ENCODE measurements at places on chromosomes 3 and 15.

- no peak for DNase-seq
Observed at GRCh38 chr3:43676441-43676840, 14.3 kb upstream of the ABHD5 start.

DNA sequence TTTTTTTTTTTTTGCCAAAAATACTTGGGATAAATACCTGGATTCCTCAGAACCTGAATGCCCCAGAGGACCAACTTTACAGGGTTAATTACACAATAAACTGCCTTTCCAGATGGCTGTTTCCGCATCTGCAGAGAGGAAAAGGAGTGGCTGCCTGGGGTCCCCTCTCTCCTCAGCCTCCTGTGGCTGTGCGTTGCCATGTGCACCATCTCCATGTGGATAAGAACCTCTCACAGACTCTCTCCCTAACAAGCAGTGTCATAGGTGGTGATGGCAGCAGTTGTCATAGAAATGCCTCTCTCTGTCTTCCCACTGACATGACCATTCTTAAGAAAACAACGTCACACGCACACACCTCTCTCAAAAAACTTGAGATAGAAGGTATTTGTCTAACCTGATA lies 179.4 kb downstream of the RPLP1 start:
- DNase-seq = no peak

DNA sequence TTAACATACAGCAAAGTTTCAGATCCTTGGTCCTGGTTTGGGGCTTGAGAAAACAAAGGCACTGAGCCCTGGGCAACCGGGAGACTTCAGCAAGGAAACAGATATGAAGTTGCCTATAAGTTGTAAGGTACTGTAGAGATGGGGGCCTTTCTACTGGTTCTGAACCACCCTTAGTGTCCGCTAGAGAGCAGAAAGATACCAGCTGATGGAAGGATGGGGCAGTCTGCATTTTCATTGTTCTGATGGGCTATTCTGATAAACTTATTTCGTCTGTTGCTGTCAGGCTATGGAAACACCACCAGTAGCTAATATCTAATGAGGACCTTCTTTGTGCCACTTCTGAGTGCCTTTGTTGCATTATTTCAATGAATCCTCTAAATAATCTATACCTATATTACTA lies 38.7 kb downstream of the FGD5 start:
- DNase-seq = no peak

DNA sequence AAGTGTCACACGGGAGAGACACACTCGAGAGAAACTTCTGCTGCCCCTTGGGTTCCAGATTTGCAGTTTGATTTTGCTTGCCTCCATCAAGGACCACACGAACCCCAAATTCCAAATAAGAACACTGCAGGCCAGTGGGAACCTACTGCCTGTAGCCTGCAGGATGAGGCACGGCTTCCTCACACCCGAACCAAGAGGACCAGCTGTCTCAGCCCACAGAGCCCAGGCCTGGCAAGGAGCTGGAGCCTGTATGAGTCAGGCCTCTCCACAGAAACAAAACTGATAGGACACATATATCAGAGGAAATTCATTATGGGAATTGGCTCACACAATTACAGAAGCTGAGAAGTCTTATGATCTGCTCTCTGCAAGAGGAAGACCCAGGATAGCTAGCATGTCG lies 188.1 kb upstream of the NSMCE3 start:
- no peak for DNase-seq

Data from NCI-H2081 treated with DMSO at 0.1 percent for 48 hours (cell line).